ENCODE measurements at places on chromosomes 3 and 15. TPM values are rescaled to one million over a fixed set of nuclear protein-coding genes. Genes with fewer than 3 reads are reported as not detected.

Gene TP63
- 28.6 TPM for total RNA-seq

Gene CILP
- total RNA-seq: 0.95 TPM

Gene ITIH3
- 25.0 TPM for total RNA-seq

Gene MAGEL2
- total RNA-seq: 10.9 TPM

Gene GOLGA8T
- 0.51 TPM for total RNA-seq

Gene SLC9C1
- 0.69 TPM for total RNA-seq

Gene DGKG
- total RNA-seq: 0.38 TPM

Gene ABHD10
- 26.4 TPM for total RNA-seq

Gene AHSG
- total RNA-seq: not detected

Gene GATM
- total RNA-seq: 7.3 TPM

- no peaks in the 10 kb centered on the region for H3K27me3 ChIP-seq
- no peak overlapping the region for H3K4me3 ChIP-seq
- no peak overlapping the region for H3K27ac ChIP-seq
- peaks cover 7% of the 10 kb centered on the region for H3K36me3 ChIP-seq
- DNase-seq: no peak
Measured at GRCh38 chr3:30693470-30694120, 87.2 kb downstream of the TGFBR2 start.

GRCh38 chr3:9167222-9167621 lies 82.2 kb downstream of the SRGAP3 start:
- H3K27ac ChIP-seq: no peak overlapping the region
- DNase-seq: no peak
- no peaks in the 10 kb centered on the region for H3K36me3 ChIP-seq
- H3K27me3 ChIP-seq: no peaks in the 10 kb centered on the region

- H3K36me3 ChIP-seq: peaks cover 2% of the 10 kb centered on the region
- no peaks in the 10 kb centered on the region for H3K27me3 ChIP-seq
- H3K27ac ChIP-seq: no peak overlapping the region
- peaks cover 34% of the 10 kb centered on the region for H3K4me1 ChIP-seq
- H3K4me3 ChIP-seq: no peak overlapping the region
- DNase-seq: no peak
Measured at GRCh38 chr3:149252272-149252671, 30.6 kb upstream of the CP start.

DNA sequence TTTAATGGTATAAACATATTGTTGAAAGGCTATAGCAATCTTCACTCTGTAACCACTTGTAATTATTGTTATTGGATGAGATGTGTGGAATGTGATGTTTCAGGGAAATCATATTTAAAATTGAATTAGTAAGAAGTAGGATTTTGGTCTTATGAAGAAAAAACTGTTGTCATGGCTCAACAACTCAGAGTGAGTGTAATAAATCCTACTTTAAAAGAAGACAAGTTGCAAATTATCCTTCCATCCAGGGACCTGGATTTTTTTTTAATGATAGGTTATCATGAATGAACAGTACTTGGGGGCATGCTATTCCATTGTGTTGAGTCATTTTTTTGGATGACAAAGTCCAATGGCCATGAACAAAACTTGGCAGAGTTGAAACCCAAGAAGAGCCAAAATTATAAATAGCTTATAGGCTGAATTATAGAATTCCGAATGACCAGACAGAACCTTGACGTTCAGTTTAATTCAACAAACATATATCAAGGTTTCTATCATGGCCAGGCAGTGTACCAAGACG lies 625.5 kb upstream of the ZNF717 start:
- DNase-seq: no peak
- peaks cover 5% of the 10 kb centered on the region for H3K4me1 ChIP-seq
- no peak overlapping the region for H3K27ac ChIP-seq
- peaks cover 10% of the 10 kb centered on the region for H3K36me3 ChIP-seq

DNA sequence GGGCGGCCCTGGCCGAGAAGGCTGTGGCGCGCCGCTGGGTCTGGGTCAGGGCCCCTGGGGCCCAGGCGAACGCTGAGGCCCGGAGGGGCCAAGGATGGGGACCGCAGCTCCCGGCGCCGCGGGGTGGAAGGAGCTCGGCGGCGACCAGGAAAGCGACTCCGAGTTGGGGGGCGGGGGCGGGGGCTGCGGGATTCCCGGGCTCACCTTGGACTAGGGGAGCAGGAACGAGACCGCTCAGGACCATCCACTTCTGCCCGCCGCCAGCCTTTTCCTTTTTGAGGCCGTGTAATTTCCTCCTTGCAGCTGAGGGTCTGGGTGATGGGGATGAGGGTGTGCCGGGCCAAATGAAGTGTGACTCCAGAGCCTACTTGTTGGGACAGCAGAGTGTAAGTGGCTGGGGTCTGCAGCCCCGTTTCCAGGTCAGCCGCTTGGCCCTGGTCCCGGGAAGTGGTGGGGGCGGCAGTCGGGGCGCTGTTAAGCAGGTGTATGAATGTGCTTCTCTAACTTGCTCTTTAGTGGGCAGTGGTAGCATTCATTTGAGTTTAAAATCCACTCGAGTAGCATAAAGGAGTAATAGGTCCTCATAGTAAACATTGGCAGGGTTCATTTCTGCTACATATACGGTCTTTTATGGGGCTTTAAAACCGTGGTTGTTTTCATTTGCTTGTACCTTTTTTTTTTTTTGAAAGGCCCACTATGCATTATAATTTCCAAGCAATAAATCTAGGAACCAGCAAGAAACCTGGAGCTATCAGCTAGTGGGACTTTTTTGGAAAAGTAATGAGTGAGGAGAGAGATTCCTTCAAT lies 717 bp downstream of the PXK start:
- peaks cover 22% of the 10 kb centered on the region for H3K4me1 ChIP-seq
- peak overlapping the region; percentile 85 for H3K27ac ChIP-seq
- no peaks in the 10 kb centered on the region for H3K36me3 ChIP-seq
- no peak for DNase-seq

DNA sequence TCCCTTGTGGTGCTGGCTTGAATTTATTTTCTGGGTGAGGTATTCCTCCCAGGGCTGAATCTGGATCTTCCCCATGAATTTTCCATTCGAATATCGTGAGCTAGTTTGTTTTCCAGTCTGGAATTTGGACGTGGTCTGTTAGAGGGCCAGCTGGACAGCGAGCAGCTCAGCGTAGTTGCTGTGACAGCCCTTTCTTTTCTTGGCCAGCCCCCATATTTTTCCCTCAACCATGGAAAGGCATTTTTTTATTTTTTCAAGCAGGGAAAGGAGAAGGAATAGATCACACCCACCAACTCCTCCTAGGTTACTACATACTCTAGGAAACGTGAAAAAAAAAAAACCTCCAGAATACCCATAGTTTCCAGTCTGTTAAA lies 152.0 kb downstream of the KLHL25 start:
- H3K4me3 ChIP-seq: peak overlapping the region; percentile 11
- H3K36me3 ChIP-seq: peaks cover 27% of the 10 kb centered on the region
- no peaks in the 10 kb centered on the region for H3K27me3 ChIP-seq
- H3K4me1 ChIP-seq: peaks cover 4% of the 10 kb centered on the region
- DNase-seq: no peak

DNA sequence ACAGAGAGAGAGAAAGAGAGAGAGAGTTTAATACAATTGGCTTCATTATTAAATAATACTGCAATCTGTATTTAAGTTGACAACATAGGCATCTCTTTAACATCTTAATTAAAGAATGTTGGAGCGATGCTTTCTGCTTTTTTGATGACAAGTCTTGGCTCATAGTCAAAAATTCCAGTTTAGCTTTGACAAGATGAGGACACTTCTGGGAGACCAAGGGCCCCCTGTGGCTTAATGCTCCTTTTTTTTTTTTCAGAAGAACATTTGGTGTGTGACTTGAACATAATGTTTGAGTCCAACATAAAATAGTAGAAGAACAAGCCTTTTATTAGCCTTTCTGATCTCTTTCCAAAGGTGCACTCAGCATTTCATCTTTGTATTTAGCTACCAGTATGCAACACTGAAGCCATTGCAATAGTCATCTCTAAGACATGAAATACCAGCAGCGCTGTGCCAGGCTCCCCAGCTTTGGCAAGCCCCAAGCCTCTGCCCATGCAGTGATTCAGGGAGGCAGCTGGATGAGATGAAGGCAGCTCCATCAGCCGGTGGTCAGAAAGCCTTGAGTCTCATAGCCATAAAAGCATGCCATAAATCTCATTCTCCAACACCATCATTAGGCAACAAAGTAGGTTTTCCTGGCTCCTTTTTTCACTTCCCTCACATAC lies 349.4 kb upstream of the SEMA6D start:
- H3K36me3 ChIP-seq: no peaks in the 10 kb centered on the region
- DNase-seq: no peak
- peaks cover 32% of the 10 kb centered on the region for H3K4me1 ChIP-seq
- H3K27ac ChIP-seq: no peak overlapping the region
- H3K27me3 ChIP-seq: no peaks in the 10 kb centered on the region

- H3K4me3 ChIP-seq: no peak overlapping the region
- H3K4me1 ChIP-seq: no peaks in the 10 kb centered on the region
- H3K27ac ChIP-seq: no peak overlapping the region
- H3K36me3 ChIP-seq: no peaks in the 10 kb centered on the region
Measured at GRCh38 chr3:135982922-135983581, 17.5 kb downstream of the PPP2R3A start.

DNA sequence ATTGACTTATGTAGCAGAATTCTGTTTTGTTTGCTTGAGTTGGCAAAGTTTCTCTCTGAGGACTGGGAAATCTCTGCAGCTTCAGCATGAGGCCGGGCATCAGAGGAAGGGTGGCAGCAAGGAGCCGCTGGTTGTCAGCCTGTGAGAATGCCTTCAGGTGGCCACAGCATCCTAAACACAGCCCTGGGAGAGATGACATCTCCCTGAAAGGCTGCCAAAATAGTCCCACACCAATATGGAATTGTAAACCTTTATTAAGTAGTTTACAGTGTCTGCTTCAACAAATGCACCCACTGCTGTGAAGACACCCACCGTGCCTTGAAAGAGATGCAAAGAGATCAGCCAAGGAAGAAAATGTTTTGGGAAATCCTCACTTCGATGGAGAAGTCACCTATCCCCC lies 609.7 kb upstream of the ARRDC4 start:
- peaks cover 10% of the 10 kb centered on the region for H3K36me3 ChIP-seq
- DNase-seq: no peak
- H3K4me3 ChIP-seq: no peak overlapping the region
- no peak overlapping the region for H3K27ac ChIP-seq
- no peaks in the 10 kb centered on the region for H3K4me1 ChIP-seq

DNA sequence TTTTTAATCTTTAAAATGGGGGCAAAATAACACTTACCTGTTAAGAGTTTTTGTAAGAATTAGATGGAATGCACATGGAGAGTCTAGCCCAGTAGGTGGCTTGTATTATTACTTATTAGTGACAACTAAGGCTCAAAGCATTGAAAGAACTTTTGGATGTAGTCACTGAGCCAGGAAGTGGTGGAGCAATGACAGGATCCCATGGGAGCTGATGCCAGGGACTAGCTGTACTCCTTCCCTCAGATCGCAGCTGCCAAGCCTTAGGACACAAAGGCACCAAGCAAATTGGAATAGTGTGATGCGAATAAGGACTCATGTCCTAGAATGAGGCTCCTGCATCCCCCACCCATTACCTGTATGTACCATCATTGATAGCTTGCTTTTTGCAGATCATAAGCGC lies 370.4 kb upstream of the RGMA start:
- peaks cover 27% of the 10 kb centered on the region for H3K27me3 ChIP-seq
- no peak overlapping the region for H3K27ac ChIP-seq
- DNase-seq: no peak
- peaks cover 6% of the 10 kb centered on the region for H3K4me1 ChIP-seq

- no peak overlapping the region for H3K27ac ChIP-seq
- no peak overlapping the region for H3K4me3 ChIP-seq
- peaks cover 9% of the 10 kb centered on the region for H3K36me3 ChIP-seq
- DNase-seq: no peak
- H3K27me3 ChIP-seq: no peaks in the 10 kb centered on the region
- H3K4me1 ChIP-seq: no peaks in the 10 kb centered on the region
Measured at GRCh38 chr15:74808840-74809229, 3.8 kb upstream of the LMAN1L start.

- no peak for DNase-seq
- H3K4me3 ChIP-seq: no peak overlapping the region
- H3K27me3 ChIP-seq: peaks cover 6% of the 10 kb centered on the region
- peaks cover 5% of the 10 kb centered on the region for H3K4me1 ChIP-seq
- H3K27ac ChIP-seq: no peak overlapping the region
Measured at GRCh38 chr3:94294806-94295205, 231.9 kb downstream of the NSUN3 start.

GRCh38 chr15:45458746-45459403 lies 63.7 kb downstream of the SLC30A4 start:
- peaks cover 2% of the 10 kb centered on the region for H3K27me3 ChIP-seq
- H3K4me1 ChIP-seq: peaks cover 21% of the 10 kb centered on the region
- H3K36me3 ChIP-seq: no peaks in the 10 kb centered on the region
- peak overlapping the region; percentile 73 for H3K4me3 ChIP-seq
- peak; percentile 57 for DNase-seq

DNA sequence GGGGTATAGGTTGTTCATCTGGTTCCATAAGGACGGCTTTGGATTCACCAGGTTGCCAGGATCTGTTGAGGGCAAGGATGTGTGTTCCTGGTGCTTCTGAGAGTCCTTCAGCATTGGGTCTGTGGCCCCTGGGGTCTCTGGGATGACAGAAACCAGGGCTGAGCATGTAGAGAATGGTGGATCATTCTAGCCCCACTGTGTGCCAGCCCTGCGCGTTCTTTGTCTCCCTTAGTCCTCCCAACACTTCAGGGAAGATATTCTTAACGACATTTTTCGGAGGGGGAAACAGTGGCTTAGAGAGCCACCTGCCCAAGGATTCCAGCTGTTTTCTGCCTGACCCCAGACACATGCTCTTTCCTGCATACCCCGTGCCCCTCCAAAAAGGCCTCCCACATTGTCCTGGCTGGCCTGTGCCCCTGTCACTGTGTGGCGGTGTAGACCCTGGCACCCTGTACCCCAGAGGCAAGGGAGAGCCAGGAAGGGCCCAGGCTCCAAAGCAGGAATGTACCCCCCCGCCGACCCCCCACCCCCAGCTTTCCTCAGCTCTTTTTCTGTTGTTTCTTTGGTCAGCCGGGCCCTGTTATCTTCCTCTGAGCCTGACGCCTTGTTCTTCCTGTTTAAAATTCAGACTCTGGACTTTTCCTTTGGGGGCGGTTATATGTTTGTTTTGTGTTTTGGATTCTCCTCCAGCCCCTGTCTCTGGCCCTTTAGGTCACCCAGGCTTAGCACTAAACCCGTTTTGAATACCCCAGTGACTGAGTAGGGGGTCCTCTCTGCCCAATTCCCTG lies 57.8 kb upstream of the SMAD6 start:
- no peak for DNase-seq
- peak overlapping the region; percentile 94 for H3K27ac ChIP-seq
- peaks cover 46% of the 10 kb centered on the region for H3K4me1 ChIP-seq
- no peak overlapping the region for H3K4me3 ChIP-seq
- no peaks in the 10 kb centered on the region for H3K36me3 ChIP-seq

DNA sequence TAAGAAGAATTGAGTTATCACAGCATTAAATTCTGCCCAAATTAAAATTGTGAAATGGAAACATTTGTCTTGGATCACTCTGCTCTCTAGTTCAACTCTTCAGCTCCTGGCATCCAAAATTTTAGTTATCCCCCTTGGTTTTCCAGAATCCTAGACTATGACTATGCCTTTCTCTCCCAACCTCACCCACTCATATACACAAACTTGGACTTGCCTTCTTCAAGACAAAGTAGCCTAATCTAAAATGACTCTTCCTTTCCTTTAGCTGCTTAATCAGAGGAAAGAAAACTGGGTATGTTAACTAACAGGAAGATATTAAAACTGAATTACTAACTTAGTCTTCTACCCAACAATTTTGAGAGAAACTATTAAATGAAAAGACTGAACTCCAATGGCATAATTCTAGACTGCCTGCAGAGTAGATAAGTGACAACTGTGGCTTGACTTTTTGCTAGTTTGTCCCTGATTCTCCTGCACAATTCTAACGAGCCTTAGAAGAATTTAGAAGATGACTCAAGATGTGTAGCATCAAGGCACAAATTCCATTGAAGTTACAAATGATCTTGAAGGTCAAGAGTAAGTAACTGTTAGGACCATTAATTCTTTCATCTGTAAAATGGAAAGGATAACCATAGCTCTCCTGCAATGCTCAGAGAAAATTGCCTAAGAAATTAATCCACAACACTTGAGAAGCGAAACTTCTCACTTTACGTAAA lies 5.2 kb upstream of the GOLIM4 start:
- no peak for DNase-seq
- H3K27ac ChIP-seq: no peak overlapping the region
- H3K4me1 ChIP-seq: peaks cover 5% of the 10 kb centered on the region
- no peaks in the 10 kb centered on the region for H3K27me3 ChIP-seq
